ENCODE measurements at places on chromosomes 12 and 14.

GRCh38 chr12:96294831-96295230 is 100.7 kb downstream of the ELK3 start:
- no peak for DNase-seq

DNA sequence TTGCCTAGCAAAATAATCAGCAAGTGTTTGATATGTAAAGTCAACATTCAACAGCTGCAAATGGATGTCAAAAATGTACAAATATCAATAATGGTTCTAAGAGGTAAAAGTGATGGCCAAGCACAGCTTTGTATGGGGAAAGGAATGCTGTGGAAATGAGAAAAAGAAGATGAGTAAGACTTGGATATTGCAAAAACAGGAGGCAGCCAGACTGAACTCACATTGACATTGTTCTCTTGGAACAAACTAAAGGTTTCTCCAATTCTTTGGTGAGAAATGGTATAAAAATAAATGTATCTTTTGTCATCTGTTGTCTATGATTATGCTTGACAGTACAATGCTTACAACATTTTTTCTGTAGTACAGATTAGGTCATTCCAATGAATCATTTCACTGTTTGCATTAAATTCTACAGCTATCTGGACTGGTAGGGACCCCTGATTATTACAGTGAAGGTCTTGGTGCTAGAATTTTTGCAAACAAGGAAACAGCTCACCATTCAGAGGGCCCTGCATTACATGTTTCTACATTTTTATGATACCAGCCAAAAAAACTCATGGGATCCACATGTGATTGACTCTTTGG is 465.7 kb downstream of the NOVA1 start:
- DNase-seq = no peak

DNA sequence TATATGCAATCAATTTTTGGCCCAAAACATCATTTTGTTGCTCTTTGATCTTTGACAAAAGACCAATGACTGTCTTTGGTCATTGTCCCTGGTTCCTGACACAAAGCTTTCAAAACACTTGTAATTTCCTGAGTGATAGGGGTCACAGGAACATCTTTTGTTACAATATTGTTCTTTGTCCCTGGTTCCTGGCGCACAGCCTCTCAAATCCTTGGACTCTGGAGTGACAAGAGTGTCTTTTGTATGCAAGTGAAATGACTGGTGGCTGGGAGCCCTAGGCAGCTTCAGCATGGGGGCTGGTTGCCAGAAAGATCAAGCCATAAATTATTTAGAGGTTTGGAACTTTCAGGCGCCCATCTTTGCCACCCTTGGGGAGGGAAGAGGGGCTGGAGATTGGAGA is 53.9 kb downstream of the DNAH10 start:
- DNase-seq = peak; percentile 58

GRCh38 chr12:31931796-31932715 is 27.2 kb upstream of the RESF1 start:
- no peak for DNase-seq

DNA sequence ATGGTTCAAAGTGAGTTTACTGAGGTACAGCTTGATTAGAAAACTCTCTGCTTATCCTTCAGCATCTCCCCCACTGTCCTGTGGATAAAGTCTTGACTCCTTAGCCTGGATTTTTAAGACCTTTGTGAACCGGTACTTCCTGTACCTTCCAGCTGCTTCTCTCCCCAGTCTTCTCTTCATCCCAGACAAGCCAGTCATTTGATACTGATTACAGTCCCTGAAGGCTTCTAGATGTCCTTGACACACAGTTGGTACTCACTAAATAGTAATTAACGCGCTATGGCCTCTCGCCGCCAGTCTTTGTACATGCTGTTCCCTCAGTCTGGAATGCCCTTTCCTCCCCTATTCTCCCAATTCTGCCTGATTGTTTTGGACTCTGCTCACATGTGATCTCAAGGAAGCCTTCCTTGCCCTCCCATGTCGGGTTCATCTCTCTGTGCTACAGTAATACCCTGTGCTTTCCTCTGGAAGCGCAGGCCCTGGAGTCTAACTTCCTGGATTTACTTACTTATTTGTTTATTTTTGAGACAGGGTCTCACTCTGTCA is 50.6 kb upstream of the PTGR2 start:
- DNase-seq = no peak

- DNase-seq = no peak
Measured at GRCh38 chr14:61145903-61146481, 135.1 kb downstream of the TMEM30B start.

DNA sequence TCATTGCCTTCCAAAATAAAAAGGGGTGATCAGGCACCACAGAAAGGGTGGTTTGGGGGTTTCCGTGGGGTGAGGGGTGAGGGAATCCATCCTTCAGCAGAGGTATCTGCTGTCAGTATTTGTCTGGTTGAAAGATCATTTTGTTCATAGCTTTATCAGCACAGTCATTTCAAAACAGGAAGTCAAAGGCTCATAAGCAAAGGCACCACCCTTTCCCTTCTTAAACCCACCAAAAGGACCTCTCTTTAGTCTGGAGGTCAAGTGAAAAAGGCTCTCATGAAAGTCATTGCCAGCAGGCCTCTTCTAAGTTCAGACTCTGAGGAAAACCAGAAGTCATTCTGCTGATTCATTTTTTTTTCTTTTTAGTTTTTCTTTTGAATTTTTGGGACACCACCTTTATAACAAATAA is 6.2 kb downstream of the CHST11 start:
- DNase-seq = no peak

DNA sequence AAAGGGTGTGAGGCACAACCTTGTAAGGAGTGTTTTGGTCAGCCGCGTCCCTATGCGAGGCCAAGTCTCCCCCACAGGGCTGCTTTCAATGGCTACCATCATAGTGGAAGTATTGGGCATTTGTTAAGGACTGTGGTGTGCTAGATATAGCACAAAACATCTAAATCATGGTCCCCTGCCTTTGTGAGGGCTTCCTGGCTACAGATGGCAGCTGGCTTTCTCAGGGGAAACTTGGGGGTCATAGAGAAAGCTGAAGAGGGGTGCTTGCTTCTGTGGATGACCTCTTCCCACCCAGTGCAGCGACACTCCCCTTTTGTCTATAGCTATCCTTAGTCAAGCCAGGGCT is 315.8 kb downstream of the ZFP36L1 start:
- DNase-seq = no peak

DNA sequence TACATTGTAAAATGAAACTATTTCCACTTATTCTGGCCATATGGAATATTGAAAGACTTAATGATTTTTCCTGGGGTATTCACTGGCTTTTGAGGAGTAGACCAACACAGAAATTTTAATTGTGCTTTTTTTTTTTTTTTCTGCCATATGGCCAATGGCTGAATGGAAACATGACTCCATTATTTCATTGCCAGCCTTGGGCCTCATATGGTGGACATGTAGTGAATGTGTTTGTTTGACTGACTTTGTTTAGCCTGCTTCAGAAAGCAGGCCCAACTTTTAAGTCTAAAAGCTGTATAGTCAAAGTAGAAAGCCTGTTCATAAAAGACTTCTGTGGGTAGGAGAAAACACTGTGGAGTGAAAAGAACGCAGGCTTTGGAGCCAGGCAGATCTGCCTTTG is 2.4 kb downstream of the GNG2 start:
- DNase-seq = no peak

GRCh38 chr14:20626274-20626673 is 15.2 kb downstream of the OR6S1 start:
- DNase-seq = no peak

DNA sequence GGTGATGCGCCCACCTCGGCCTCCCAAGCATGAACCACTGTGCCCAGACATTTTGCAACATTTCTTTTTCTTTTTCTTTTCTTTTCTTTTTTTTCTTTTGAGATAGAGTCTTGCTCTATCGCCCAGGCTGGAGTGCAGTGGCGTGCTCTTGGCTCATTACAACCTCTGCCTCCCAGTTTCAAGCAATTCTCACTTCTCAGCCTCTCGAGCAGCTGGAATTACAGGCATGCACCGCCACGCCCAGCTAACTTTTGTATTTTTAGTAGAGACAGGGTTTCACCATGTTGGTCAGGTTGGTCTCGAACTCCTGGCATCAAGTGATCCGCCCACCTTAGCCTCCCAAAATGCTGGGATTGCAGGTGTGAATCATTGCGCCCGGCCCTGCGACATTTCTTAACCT is 7.6 kb upstream of the CDC42BPB start:
- no peak for DNase-seq

- no peak for DNase-seq
Measured at GRCh38 chr14:53215101-53215500, 62.0 kb upstream of the DDHD1 start.

- DNase-seq = no peak
Measured at GRCh38 chr12:1840981-1841425, 20.6 kb downstream of the LRTM2 start.

DNA sequence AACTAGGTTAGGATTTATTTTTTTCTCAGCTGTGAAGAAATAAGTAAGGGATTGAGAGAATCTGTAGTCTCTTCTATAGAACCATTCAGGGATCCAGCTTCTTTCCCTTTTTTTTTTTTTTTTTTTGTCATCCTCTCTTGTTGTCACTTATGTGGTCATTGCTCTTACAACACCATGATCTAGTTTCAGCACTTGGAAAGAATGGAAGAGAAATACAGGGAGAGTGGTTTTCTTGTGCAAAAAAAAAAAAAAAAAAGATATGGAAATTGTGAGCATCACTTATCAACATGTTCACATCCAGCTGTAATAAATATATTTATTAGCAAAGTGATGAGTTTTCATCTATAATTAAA is 599.3 kb downstream of the SLC6A15 start:
- no peak for DNase-seq

GRCh38 chr12:63423839-63424238 is 244.5 kb downstream of the DPY19L2 start:
- no peak for DNase-seq

DNA sequence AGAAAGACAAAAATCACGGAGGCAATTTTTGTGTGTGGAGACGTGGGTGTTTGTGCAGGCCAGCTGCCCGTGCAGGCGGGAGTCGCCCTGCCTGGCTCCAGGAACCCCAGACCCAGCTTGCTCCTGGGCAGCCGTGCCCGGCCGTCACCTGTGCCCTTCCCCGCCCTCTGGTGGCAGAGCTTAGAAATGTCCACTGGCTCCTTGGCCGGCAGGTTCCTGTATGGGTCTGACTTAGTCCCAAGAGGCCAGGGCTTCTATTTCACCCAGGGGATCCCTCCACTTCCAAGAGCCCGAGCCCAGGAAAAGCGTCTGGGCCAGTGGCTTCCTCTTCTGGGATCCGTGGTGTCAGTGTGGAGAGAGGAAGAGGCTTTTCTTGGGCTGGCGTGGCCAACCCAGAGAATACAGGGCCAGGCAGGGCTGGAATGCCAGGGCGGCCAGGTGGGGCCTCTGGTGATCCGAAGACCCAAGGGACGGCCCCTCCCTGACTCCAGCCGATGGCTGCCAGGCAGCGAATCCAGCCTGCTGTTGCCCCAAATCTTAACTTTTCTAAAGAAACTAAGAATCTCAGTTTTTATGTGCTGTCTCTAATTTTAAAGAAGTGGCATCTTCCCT is 120.9 kb downstream of the TMEM132C start:
- peak; percentile 7 for DNase-seq

DNA sequence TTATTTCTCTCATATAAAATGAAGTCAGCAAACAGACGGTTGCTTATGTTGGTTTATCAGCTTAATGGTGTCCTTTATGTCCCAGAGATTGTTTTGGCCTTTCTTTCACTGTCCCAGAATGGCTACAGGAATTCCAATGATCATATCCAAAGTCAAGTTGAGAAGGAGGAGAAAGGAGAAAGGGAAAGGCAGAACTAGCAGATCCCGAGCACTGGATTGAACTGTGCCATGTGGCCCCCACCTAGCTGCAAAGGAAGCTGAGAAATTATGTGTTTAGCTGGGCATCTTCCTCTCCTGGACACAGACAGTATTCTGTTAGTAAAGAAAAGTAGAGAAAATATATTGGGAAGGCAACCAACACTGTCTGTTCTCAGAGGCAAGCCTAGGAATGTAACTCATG is 90.7 kb upstream of the ANO4 start:
- no peak for DNase-seq

DNA sequence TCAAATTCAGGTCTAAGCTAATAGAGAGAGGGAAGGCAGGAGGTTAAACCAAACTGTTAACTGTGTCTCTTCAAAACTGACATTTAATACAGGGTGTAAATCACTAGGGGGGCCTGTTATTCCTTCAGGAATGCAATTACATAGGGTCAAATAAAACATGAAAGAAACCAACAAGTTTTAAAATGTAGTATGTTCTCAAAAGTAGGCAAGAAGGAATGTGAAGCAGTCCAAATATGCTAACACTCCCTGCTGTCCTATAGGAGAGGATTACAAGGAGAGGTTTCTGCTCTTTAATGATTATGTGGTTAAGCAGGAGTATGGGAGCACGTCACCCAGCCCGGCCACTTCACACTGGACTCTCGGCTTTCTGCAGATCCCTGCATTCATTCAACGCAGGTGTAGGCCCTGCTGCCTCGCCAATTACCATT is 42.5 kb upstream of the BMP4 start:
- DNase-seq = no peak

DNA sequence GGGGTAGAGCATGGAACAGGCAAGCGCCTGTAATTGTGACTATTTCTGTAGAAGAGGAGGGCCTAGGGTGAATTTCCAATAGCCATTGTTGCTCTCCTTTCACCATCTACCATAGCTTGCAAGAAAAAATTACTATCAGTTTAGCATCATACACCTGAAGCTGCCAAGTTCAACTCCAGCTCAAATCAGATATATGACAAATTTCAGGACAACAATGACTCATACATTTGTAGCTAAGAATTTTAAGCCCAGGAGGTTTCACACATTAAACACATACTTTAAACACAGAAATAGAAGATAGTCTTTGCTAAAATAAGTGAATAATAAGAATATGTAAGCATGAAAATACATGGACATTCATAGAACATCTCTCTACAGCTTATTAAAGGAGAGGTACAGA is 17.6 kb upstream of the G2E3 start:
- no peak for DNase-seq

DNA sequence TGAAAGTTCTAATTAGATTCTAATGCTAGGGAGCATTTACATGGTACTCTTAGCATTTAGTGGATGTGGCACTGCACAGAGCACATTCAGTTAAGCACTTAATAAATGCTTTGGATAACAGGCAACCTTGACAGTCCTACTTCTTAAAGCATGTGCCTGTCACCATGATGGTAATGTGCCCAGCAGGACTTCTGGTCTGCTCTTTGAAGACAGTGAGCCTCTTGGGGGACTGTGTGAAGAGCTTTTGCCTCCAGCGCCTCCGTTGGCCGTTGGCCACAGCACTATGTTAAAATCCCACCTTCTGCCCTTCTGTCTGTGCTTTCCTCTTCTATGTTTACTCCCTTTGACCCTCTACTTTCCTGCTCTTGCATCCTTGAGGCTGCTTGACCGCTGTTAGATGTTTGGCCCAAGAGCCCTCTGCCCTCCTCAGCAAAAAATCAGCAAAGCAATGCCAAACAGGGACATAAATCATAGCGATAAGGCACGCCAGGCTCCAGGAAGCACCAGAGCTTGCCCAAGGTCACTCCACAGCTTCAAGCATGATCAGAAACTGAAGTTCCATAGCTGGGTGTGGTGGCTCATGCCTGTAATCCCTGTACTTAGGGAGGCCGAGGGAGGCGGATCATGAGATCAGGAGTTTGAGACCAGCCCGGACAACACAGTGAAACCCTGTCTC is 8.3 kb downstream of the CDKL1 start:
- DNase-seq = no peak

DNA sequence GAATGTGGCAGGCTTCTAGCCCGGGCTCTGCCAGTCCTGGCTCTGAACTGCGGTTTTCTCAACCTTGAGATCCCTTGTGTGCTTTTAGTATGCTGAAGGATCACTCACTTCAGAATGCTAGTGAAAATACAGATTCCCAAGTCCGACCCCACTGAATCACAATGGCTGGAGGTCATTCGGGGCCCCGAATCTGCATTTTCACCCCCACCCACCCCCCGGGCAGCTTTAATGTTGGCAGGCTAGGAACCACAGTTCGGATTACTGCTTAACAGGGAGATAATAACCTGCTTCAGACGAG is 573 bp upstream of the SUSD6 start:
- DNase-seq = no peak
